ENCODE measurements at places on chromosomes 6 and 20.

- no peak for DNase-seq
Measured at GRCh38 chr20:42565235-42565995, 624.3 kb downstream of the PTPRT start.

DNA sequence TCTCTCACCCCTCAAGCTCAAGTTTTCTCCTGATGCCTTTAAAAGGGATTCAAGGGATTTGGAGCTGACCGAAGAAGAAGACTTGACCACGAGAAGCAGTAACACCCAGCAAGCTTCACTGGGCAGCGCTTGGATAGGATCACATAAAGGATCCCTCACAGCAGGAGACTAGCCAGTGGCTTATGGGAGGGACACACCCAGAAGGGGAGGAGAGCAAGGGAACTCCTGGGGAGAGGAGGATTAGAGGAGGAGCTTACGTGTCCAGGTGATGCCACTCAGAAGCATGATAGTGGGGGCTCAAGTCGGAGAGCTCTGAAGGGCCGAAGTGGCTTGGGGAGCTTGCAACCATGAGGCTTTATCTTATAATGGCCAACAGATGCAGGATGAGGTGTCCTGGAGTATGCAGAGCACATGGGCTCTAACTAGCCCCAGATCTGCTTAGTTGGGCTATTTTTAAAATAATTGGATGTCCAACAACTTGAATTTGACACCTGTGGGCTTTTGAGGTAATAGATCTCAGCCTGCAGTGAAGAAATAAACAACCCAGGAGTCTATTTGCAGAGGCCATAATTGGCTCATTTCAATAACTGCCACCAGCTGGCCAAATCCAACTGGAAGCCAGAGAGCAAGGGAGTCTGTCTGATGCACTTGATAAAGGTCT, 137.9 kb upstream of the EXOC2 start:
- DNase-seq: no peak

- no peak for DNase-seq
Measured at GRCh38 chr6:92052513-92052912, 1366.8 kb downstream of the EPHA7 start.

DNA sequence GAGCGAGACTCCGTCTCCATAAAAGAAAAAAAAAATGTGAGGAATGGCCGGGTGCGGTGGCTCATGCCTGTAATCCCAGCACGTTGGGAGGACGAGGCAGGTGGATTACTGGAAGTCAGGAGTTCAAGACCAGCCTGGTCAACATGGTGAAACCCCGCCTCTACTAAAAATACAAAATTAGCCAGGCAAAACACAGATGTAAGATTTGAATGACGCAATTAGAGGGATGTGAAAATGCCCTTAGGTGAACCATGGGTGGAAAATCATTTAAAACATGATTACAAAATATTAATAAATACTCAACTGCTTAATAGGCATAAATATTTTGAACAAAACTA, 20.9 kb downstream of the COL9A3 start:
- DNase-seq: no peak

- DNase-seq: no peak
Measured at GRCh38 chr20:14481863-14482262, 144.5 kb upstream of the FLRT3 start.

DNA sequence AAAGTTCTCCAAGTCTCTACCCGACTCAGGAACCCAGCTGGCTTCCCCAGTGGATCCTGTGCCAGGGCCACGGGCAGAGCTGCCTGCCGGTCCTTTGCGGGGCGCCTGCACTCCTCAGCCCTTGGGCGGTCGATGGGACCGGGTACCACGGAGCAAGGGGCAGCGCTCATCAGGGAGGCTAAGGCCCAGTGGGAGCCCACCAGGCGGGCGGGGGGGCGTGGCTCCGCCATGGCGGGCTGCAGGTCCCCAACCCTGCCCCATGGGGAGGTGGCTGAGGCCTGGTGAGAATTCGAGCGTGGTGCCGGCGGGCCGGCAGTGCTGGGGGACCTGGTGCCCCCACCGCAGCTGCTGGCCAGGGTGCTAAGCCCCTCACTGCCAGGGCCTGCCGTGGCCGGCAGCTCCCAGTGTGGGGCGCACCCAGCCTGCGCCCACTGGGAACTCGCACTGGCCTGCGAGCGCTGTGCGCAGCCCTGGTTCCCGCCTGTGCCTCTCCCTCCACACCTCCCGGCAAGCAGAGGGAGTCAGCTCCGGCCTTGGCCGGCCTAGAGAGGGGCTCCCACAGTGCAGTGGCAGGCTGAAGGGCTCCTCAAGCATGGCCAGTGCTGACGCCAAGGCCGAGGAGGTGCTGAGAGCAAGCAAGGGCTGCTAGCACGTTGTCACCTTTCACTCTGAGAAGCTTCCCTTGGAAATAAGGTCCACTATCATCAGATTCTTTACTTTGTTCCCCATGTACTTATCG, 14.8 kb upstream of the ELOVL5 start:
- DNase-seq: no peak
